ENCODE measurements at places on chromosomes 1 and 21. TPM values are rescaled to one million over a fixed set of nuclear protein-coding genes. Genes with fewer than 3 reads are reported as not detected.

GRCh38 chr21:21332492-21332891, 334.3 kb downstream of the NCAM2 start:
- DNase-seq = no peak
- no peaks in the 10 kb centered on the region for H3K4me1 ChIP-seq
- H3K4me3 ChIP-seq = no peak overlapping the region
- H3K36me3 ChIP-seq = no peaks in the 10 kb centered on the region
- H3K27me3 ChIP-seq = no peaks in the 10 kb centered on the region

The RPTN gene
- 0.09 TPM for total RNA-seq

The DMRTA2 gene
- total RNA-seq = 0.14 TPM

- no peak overlapping the region for H3K4me3 ChIP-seq
- H3K27ac ChIP-seq = no peak overlapping the region
Measured at GRCh38 chr1:77356136-77356535, 74.3 kb downstream of the AK5 start.

The RAB42 gene
- total RNA-seq = 51.5 TPM

DNA sequence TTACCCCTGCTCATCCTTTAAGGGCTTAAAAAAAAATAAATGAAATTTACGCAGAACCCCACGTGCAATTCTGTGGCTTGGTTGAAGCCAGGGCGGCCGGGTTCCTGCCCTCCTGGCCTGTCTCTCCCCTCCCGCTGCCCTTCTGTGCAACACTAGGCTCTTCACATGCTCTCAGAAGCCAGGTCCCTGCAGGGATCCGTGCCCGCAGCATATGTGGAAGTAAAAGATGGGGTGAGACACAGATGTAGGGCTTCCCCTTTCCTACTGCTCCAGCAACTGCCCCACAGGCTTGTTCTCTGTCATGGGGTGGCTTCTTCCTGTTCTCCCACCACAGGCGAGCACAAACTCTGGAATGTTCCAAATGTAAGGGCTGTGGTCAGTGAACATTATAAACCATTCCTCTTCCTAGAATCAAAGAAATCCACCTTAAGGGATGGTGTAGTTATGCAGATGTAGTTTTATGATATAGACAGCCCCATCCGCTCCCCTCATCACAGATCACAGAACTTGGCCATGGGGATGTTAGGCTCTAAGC, 535.4 kb downstream of the KIF26B start:
- no peaks in the 10 kb centered on the region for H3K36me3 ChIP-seq
- H3K4me3 ChIP-seq = no peak overlapping the region
- peaks cover 2% of the 10 kb centered on the region for H3K27me3 ChIP-seq
- no peaks in the 10 kb centered on the region for H3K4me1 ChIP-seq
- DNase-seq = no peak
- H3K27ac ChIP-seq = no peak overlapping the region

Measured in thymus (tissue), 14 donors.